T-helper 17 cell (primary cell): ENCODE measurements at places on chromosomes 2 and 18. TPM values are rescaled to one million over a fixed set of nuclear protein-coding genes. Genes with fewer than 3 reads are reported as not detected.

DNA sequence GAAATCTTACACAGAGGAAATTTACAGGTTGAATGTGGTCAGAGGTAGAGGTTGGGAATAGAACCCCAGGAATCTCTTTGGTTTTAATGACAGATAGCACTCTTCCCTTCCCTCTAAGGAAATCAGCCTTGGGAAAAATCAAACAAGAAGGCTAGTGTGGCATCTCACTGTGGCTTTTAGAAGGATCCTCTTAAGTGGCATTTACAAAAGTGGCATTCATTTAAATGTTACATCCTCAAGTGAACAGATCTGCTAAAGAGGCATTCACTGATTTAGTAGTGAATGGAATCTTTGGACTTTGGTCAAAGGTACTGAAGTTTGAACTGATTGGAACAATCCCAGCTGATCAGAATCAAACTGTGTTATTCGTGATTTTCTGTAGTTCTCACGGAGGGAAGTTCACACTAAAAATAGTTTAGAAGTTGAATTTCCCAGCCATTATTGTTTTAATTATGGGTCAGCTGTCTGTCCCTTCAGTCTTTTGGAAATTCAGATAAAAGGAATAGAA lies 136.5 kb upstream of the FN1 start:
- DNase-seq = no peak

Gene PRSS56
- not detected for total RNA-seq

DNA sequence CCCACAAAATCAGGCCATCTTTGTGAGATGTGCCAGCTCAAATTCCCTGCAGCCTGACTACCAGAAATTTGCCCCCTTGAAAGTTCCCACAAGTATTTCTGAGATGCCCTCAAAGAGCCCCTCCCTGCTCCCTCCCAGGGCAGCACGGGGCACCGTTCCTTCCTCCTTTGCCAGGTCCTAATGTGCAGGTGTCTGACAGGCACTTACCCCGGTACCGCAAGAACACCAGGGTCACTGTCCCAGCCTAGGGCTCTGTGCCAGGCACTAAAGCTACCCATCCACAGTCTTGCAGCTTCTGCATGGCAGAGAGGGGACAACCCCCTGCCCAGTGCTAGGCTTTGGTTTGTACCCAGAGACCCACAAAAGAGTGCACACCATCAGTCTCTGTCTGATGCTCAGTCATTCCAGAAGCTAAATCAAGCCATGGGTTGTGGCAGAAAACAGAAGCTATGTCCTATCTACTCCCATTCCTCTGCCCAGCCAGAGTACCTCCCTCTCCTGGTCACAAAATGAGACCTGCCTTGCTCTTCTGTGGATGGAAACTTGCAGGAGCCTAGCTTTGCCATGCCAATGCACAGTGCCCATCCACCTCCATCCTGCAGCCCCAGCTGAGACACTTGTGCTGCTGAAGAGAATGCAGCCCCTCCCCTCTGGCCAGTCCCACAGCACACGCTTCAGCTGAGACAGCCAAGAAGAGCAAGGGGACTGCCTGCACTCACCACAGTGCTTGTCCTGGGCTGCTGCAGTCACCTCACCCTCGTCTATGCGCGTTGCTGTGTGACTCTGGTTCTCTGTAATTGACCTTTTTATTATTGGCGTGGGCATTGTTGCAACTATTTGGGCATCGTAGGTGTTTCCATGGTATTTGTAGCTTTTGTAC lies 48.7 kb downstream of the INPP5D start:
- DNase-seq = no peak

Gene HRH4
- 8.5 TPM for total RNA-seq

Gene STAT4
- total RNA-seq = 128 TPM

Gene TGFA
- total RNA-seq = 3.8 TPM
